Activated CD4-positive, alpha-beta T cell treated with anti-CD3 and anti-CD28 coated beads, Interleukin-2, amount 10 ng/mL, durations not matched to agents 7 days and 5 days (primary cell): ENCODE measurements at places on chromosomes 3 and 15. TPM values are rescaled to one million over a fixed set of nuclear protein-coding genes. Genes with fewer than 3 reads are reported as not detected.

DNA sequence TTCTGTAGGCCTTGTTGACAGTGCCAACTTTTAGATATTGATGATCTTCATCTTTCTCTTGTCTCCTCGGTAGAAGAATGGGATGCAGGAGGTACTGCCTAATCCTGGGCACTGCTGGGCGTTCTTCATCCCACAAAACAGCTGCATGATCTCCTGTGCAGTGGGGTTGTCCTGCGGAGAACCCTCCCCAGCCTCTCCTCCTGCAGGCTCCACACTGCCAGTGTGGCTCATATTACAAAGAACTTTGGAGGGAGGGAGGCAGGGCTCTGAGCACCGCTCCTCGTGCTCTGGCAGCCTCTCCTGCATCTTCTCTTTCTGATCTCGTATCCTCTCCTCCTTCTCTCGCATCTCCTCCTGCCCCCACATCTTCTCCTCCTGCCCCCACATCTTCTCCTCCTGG is 7.5 kb downstream of the GOLGA6L2 start:
- no peak for DNase-seq

GRCh38 chr3:16520241-16520969 is 6.9 kb upstream of the RFTN1 start:
- no peak for DNase-seq

- DNase-seq = no peak
These were observed 458.4 kb upstream of the ADAMTS9 start for GRCh38 chr3:65146179-65146578.

DNA sequence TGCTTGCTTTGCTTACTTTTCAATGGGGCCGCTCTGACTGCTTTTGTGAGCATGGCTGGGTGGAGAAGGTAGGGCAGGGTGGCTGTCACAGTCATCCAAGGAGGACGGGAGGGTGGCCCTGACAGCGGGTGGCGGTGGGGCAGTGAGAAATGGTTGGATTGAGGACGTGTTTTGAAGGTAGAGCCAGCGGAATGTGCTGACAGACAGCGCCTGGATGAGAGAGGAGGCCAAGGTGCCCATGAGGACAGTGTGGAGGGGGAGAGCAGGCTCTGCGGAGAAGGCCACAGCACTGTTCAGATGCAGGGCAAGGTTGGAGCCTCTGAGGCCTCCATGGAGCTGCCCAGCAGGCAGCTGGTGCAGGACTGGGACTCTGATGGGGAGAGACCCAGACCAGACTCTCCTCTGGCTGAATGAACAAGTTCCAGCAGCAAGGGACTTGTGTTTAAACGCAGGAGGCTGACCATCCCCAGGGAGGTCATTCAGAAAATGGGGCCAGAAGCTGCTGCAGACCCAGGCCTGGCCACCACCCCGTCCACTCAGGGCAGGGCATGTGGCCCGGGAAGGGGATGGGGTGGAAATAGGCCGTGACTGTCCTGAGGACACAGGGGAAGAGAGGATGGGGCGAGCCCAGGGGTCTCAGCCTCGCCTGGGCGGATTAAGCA is 120.3 kb upstream of the PRR20G start:
- no peak for DNase-seq

DNA sequence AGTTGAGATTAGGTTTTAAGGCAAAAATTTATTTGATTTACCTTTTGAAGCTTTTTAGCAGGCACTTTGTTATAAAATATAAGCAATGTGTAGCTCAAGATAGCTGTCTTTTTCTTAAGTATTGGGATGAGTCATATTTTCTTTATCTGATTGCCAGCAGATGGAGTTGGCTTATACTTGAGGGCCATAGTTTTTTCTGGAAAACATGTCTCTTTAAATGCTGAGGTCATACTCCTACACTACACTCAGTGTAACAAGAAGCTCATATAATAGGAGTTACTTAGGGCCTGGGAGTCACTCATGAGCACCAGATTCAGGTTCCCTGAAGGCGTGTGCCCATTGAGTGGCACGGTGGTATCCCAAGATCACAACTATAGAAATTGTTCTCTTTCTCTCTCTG is 579.8 kb downstream of the EDEM1 start:
- DNase-seq = no peak

GRCh38 chr15:90883526-90883975 is 753 bp upstream of the FES start:
- DNase-seq = no peak

- no peak for DNase-seq
These were observed 422.4 kb upstream of the ATP11B start for GRCh38 chr3:182370949-182371348.

GRCh38 chr3:144369129-144369879 is 397.7 kb downstream of the DIPK2A start:
- no peak for DNase-seq

DNA sequence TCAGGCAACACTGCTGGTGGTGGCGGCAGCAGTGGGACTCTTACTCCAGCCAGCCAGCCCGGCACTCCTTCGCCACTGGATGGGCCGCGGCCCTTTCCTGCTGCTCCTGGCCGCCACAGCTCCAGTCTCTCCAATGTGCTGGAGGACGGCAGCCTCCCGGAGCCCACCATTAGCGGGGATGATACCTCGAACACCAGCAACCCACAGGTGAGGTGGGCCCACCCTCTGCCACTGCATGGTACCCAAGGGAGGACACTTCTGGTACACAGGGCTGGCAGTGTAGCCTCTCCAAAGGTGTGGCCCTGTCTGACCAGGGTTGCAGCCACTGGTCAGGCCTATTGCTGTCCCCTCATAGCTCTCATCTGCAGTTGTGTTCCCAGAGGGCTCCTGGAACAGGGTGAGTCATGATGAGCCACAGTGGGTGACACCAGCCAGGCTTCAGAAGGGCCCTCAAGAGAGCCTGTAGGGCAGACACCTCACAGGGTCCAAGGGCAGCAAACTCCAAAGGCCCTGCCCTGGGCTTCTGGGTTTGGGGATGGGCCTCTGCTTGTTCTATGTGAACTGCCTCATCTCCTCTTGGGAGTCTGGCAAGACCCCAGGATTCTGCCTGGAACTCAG is 20.8 kb downstream of the NBEAL2 start:
- DNase-seq = no peak

DNA sequence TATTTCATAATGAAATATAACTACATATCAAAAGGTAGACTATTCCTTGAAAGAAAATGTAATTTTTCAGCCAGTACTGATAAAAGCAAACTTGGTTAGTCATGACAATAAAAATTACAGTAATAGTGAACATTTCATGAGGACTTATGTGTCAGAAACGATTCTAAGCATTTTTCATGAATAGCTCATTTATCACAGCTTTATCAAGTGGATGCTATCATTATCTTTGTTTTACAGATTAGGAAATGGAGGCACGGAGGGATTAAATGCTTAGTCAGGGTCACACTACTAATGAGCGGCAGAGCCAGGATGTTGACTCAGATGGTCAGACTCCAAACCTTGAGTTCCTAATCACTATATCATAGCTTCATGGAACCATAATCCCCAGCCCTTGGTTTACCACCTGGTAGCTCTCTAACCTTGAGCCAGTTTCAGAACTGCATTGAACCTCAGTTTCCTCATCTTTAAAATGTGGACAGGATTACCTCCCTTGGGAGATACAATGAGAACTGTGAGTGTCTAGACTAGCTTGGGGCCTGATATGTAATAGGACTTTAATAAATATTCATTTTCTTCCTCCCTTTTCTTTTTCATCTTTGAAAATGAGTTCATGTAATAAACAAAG is 85.4 kb downstream of the TNIK start:
- no peak for DNase-seq

GRCh38 chr15:67150023-67150860 is 84.8 kb downstream of the SMAD3 start:
- DNase-seq = peak; percentile 36

GUCA1C gene
- total RNA-seq = not detected

ATP13A3 gene
- total RNA-seq = 73.8 TPM

CACNA1D gene
- 0.15 TPM for total RNA-seq

EPHB3 gene
- total RNA-seq = 0.22 TPM

EPHA6 gene
- total RNA-seq = not detected

NUSAP1 gene
- total RNA-seq = 336 TPM

IMPG2 gene
- total RNA-seq = 0.37 TPM

CMTM7 gene
- total RNA-seq = 45.9 TPM

TMCO5A gene
- total RNA-seq = not detected

GRM2 gene
- 2.4 TPM for total RNA-seq
